Activated T-helper 2 cell treated with anti-CD3 and anti-CD28 coated beads, Interferon-gamma antibody, Interleukin-2, Interleukin-4, amounts not matched to agents 10 μg/mL and 5 μg/mL and 100 μg/mL, durations not matched to agents 14 hours and 24 hours and 36 hours (primary cell): ENCODE measurements at places on chromosomes 12 and 14. TPM values are rescaled to one million over a fixed set of nuclear protein-coding genes. Genes with fewer than 3 reads are reported as not detected.

VDR gene
- 312 and 317 TPM in 2 replicates for total RNA-seq

ACVRL1 gene
- total RNA-seq = not detected in 2 replicates

CD163L1 gene
- total RNA-seq = not detected in 2 replicates

HOXC6 gene
- total RNA-seq = not detected in 2 replicates

GRCh38 chr12:120239776-120240494, 25.6 kb downstream of the PXN start:
- no peak overlapping the region for H3K27ac ChIP-seq
- H3K27me3 ChIP-seq = no peaks in the 10 kb centered on the region
- no peak for DNase-seq
- peaks cover 20% of the 10 kb centered on the region for H3K36me3 ChIP-seq
- H3K4me1 ChIP-seq = peaks cover 26% of the 10 kb centered on the region

- H3K4me3 ChIP-seq = no peak overlapping the region
- H3K36me3 ChIP-seq = no peaks in the 10 kb centered on the region
- H3K4me1 ChIP-seq = peaks cover 2% of the 10 kb centered on the region
- H3K27ac ChIP-seq = no peak overlapping the region
These were observed 32.5 kb downstream of the MMP17 start for GRCh38 chr12:131860472-131861260.

GRCh38 chr12:126362964-126363363, 1297.7 kb downstream of the AACS start:
- no peak overlapping the region for H3K4me3 ChIP-seq
- H3K4me1 ChIP-seq = no peaks in the 10 kb centered on the region
- no peak overlapping the region for H3K27ac ChIP-seq
- no peaks in the 10 kb centered on the region for H3K36me3 ChIP-seq
- H3K27me3 ChIP-seq = no peaks in the 10 kb centered on the region
- no peak for DNase-seq

DNA sequence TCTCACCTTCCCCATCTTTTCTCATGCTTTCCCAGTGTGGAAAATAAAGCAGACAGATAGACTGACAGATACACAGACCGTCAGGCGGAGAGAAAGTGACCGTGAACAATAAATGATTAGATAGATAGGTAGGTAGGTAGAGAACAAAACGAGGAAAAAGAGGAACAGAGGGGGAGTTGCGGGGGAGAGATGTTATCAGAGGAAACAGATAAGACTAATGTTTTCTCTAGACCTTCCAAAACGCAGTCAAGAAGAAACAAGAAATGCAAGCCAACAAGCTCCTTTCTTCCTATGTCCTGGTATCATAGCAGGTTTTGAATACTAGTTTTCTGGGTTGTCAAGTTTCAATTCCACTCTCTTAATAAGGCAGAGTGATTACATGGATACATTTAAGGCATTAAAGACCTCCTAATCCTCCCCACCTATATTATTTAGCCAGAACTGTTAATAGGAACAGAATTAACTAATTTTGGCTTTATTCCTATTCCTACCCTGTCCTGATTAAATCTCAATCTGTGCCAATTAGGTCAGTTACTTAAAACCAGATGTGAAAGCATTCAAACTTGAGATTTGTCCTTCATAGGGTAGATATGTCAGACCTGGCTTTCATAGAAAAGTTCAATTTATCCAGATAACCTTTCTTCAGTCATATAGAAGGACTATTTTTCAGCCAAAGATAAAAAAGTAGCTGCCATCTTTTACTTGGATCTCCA, 89.0 kb upstream of the PTPRR start:
- H3K4me1 ChIP-seq = no peaks in the 10 kb centered on the region
- no peaks in the 10 kb centered on the region for H3K27me3 ChIP-seq
- H3K27ac ChIP-seq = no peak overlapping the region

DNA sequence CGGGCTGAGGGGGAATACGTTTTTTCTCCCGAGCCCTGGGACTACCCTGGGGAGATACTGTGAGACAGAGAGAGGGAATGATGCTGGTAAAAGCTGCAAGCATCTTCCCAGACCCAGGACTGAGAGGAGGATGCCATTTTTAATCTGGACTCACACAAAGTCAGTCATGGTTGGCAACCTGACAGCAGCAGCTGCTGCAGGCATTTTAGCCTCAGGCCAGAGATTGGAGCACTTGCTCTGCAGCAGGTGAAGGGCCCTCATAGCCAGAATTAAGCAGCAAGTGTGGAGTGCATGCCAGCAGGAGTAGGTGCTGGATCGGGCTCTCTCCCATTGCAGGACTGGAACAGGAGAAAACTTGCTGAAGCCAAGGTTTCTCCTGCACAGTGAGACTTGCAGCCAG, 361.1 kb upstream of the CLEC14A start:
- no peak overlapping the region for H3K4me3 ChIP-seq
- H3K4me1 ChIP-seq = no peaks in the 10 kb centered on the region
- no peak overlapping the region for H3K27ac ChIP-seq

DNA sequence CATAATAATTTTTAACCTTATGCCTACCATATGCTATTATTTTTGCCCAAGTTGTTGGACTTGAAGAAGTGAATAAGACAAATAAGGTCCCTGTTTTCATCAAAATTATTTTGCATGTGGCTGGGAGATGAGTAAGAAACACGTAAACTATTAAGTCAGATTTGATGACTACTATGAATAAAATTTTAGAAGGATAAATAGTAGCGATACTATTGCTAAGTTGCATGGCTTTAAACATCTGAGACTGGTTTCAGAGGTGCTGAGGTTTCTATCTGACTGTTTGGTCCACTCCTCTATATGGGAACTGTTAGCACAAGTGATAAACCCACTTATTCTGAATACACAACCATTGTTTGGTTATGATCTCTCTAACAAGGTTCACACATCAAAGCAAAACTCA, 674.3 kb upstream of the MDGA2 start:
- H3K4me1 ChIP-seq = no peaks in the 10 kb centered on the region
- H3K27ac ChIP-seq = no peak overlapping the region
- no peaks in the 10 kb centered on the region for H3K36me3 ChIP-seq

DNA sequence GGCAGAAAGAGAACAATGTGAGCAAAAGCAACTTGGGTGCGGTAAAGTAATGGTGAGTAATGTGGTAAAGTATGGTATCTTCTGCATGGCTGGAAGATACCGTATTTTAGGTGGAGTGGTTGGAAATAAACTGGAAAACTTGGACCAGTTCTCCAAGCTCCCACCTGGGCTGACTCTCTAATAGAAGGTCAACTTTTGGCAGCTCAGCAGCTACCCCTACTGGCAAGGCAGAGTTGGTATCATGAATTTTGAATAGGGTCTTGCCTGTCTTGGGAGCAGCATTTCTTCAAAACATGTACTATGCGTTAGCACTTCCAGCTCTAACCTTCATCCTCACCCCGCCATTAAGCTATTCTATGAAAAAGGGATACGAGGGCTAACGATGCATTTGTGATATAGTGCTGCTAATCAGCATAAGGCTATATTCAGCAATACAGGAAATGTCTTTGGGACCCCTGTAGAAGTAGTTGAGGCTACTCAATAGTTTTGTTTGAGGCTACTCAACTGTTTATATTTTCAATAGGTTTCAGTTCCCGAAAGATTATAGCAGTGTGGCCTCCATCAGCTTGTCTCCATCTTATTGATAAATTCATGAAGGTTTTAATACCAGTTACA, 276.3 kb upstream of the FAR2 start:
- no peak overlapping the region for H3K4me3 ChIP-seq
- H3K27me3 ChIP-seq = no peaks in the 10 kb centered on the region
- no peaks in the 10 kb centered on the region for H3K36me3 ChIP-seq
- no peak for DNase-seq

DNA sequence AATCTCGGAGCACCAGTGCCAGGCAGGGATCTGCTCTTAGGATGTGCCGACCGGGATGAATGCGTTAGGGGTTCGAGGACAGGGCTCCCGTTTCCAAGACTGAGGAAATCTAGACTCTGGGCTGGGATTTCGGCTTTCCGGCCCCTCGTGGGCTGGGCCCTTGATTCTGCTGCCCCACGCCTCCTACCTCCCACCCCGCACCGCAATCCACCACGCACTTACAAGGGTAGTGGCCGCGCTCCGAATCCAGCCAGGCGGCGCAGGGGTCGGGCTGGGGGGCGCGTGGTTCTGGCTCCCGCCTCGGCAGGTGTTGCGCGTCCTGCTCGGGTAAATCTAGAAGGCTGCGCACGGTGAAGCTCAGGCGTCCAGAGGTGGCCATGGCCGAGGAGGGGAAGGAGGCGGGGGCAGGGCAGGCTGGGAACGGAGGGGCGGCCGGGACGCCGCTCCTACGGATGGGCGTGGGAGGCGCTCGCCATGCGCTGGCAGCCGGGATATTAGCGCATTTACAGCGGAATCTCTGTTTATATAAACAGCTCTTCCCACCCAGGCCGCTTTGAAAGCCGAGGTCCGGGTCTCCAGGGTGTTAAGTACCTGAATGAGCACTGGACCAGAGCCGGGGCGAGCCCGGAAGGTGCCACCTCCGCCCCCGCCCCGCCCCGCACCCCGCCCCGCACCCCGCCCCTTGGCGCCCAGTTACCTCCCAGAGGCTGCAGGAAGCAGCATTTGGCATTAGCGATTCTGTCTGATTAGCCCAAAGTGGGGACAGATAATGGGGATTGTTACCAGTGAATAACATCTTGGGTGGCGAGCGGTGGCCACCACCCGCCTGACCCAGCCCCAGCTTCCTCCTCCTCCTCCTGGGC, at the start of gene NKX2-8:
Gene NKX2-8, minus strand, starts transcription at position 604 of the 863 bp plus-strand sequence. Its CDS starts 225 bp downstream, at position 379.
- no peak for DNase-seq
- H3K27me3 ChIP-seq = peaks cover 68% of the 10 kb centered on the region
- no peak within 1 kb of the TSS for H3K4me3 ChIP-seq
- H3K36me3 ChIP-seq = no peaks in the 10 kb centered on the region
- H3K27ac ChIP-seq = no peak within 1 kb of the TSS

DNA sequence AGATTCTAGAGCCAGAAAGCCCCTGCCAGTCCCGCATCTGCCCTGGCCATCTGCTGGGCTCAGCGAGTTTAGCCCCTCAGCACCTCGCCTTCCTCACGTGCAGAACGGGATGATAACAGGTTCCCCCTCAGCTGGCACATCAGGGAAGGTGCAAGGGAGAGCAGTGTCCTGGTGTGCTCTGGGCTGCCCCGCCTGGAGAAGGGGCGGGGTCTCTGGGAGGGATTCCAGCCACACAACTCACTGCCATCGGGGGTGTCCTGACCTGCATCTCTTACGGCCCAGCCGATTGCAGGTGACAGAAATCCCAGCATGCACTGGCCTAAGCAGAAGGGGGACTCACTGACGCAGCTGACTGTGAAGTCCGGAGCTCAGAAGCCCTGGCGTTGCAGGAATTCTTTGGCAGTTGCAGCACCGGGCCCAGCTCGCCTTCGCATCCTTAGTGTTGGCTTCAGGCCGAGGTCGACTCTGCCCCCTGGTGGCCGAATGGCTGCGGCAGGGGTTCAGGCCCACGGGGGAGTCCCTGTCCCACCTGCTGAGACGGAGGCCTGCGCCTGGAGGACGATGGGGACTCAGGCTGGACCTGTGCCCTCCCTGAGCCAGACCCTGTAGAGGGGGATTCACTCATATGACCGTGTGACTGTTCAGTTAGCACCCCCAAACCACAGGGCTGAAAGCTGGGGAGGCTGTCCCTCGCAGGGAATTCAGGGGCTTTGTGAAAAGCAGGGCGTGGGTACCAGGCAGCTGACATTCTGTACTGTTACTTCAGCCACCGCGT, 178.6 kb downstream of the ADGRD1 start:
- DNase-seq = peak; percentile 49
- no peaks in the 10 kb centered on the region for H3K36me3 ChIP-seq
- peaks cover 1% of the 10 kb centered on the region for H3K4me1 ChIP-seq
- no peaks in the 10 kb centered on the region for H3K27me3 ChIP-seq
- H3K27ac ChIP-seq = no peak overlapping the region
- H3K4me3 ChIP-seq = no peak overlapping the region

- H3K4me1 ChIP-seq = no peaks in the 10 kb centered on the region
- no peak for DNase-seq
- H3K4me3 ChIP-seq = no peak overlapping the region
- no peaks in the 10 kb centered on the region for H3K27me3 ChIP-seq
- H3K27ac ChIP-seq = no peak overlapping the region
- no peaks in the 10 kb centered on the region for H3K36me3 ChIP-seq
These were observed 217.9 kb downstream of the PIK3C2G start for GRCh38 chr12:18479256-18479655.

DNA sequence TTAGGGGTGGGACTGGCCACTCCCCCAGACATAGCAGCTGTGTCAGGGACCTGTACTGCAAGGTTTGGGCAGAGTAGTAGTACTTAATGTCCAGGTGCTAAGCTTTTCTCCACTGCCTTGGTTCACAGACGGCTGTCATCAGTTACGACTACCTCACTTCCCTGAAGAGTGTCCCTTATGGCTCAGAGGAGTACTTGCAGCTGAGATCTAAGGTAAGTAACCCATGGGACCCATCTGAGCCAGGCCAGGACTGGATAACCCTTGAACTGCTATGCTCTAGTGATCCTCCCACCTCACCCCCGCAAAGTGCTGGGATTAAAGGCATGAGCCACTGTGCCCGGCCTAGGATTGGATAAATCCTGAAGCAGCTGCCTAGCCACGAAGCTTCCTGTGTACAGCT, 22.4 kb downstream of the ADCK1 start:
- no peaks in the 10 kb centered on the region for H3K27me3 ChIP-seq
- no peaks in the 10 kb centered on the region for H3K36me3 ChIP-seq
- no peak overlapping the region for H3K4me3 ChIP-seq
- H3K4me1 ChIP-seq = no peaks in the 10 kb centered on the region
- DNase-seq = no peak
- H3K27ac ChIP-seq = no peak overlapping the region

DNA sequence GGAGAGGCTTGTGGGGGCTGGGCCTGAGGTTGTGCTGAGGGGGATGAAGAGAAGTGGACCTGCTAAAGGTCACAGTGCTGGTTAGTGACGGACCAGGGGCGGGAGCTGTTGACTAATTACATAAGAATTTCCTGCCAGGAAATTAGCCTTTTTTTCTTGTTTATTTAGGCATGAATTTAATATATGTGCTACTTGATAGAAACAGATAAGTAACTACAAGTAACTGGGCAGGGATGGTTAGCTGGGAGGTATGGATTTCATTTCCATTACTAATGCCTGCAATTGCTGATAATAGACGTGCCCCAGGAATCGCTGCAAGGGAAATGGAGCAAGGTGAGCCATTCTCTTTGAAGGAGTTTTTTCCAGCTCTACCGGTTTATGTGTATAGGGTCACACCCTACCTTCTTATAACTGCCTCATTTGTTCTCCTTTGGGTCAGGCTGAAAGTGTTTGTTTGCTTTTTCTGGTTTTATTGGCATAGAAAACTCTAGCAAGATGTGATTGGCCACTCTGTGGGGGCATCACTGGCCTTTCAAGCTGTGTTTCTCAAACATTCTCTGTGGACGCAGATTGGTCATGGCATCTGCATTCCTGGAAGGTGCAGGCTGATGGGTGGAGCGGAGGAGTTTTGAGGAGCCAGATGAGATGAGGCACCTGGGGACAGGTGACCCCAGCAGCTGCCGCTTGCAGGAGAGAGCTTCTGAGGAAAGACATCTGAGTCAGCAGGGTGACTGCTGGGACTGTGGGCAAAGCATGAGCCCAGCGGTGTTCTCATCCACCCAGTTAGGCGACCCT, 19.0 kb upstream of the GPRC5A start:
- no peaks in the 10 kb centered on the region for H3K27me3 ChIP-seq
- H3K36me3 ChIP-seq = no peaks in the 10 kb centered on the region
- H3K27ac ChIP-seq = no peak overlapping the region
